ENCODE measurements at places on chromosomes 7 and 10. TPM values are rescaled to one million over a fixed set of nuclear protein-coding genes. Genes with fewer than 3 reads are reported as not detected.

GRCh38 chr7:112873831-112874553 is 83.8 kb upstream of the TMEM168 start:
- H3K4me3 ChIP-seq: no peak overlapping the region
- DNase-seq: no peak
- no peaks in the 10 kb centered on the region for H3K27me3 ChIP-seq
- H3K27ac ChIP-seq: no peak overlapping the region
- H3K4me1 ChIP-seq: no peaks in the 10 kb centered on the region
- H3K36me3 ChIP-seq: no peaks in the 10 kb centered on the region

GRCh38 chr10:66811211-66811610 is 114.6 kb upstream of the LRRTM3 start:
- no peak for DNase-seq
- H3K27me3 ChIP-seq: no peaks in the 10 kb centered on the region
- no peak overlapping the region for H3K4me3 ChIP-seq
- H3K27ac ChIP-seq: no peak overlapping the region
- H3K36me3 ChIP-seq: no peaks in the 10 kb centered on the region
- H3K4me1 ChIP-seq: no peaks in the 10 kb centered on the region

- peak; percentile 84 for DNase-seq
- no peaks in the 10 kb centered on the region for H3K36me3 ChIP-seq
- no peaks in the 10 kb centered on the region for H3K27me3 ChIP-seq
- H3K4me1 ChIP-seq: peaks cover 20% of the 10 kb centered on the region
- H3K4me3 ChIP-seq: no peak overlapping the region
Measured at GRCh38 chr10:101041252-101041761, 10.3 kb downstream of the SFXN3 start.

- peaks cover 13% of the 10 kb centered on the region for H3K4me1 ChIP-seq
- H3K4me3 ChIP-seq: no peak overlapping the region
Measured at GRCh38 chr7:44072364-44073231, 7.2 kb upstream of the PGAM2 start.

DNA sequence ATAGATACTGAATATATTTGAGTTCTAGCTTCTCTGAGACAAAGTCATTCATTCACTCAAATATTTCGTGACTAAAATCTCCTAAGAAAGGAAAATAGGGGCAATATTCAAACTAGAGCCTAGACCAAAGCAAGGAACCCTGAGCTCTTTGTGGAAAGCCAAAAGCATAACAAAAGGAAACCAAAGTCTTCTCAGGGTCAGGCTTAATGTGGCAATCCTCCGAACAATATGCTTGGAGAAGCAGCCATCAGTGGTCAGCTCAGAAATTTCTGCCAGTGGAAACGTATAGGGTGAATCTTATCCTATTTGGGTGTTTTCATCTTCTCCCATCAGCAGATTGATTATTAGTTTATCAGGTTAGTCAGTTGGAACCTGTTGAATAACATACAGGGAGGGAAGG is 151.3 kb upstream of the SLC13A1 start:
- no peaks in the 10 kb centered on the region for H3K36me3 ChIP-seq
- H3K27ac ChIP-seq: no peak overlapping the region
- no peaks in the 10 kb centered on the region for H3K27me3 ChIP-seq
- no peak for DNase-seq

GRCh38 chr10:8056871-8057331 is 2.4 kb downstream of the GATA3 start:
- H3K4me1 ChIP-seq: peaks cover 39% of the 10 kb centered on the region
- no peak for DNase-seq
- no peaks in the 10 kb centered on the region for H3K36me3 ChIP-seq

- H3K27me3 ChIP-seq: no peaks in the 10 kb centered on the region
- H3K4me1 ChIP-seq: no peaks in the 10 kb centered on the region
- no peak overlapping the region for H3K27ac ChIP-seq
- H3K4me3 ChIP-seq: no peak overlapping the region
- H3K36me3 ChIP-seq: no peaks in the 10 kb centered on the region
Measured at GRCh38 chr10:118812393-118812740, 57.6 kb upstream of the CACUL1 start.

DNA sequence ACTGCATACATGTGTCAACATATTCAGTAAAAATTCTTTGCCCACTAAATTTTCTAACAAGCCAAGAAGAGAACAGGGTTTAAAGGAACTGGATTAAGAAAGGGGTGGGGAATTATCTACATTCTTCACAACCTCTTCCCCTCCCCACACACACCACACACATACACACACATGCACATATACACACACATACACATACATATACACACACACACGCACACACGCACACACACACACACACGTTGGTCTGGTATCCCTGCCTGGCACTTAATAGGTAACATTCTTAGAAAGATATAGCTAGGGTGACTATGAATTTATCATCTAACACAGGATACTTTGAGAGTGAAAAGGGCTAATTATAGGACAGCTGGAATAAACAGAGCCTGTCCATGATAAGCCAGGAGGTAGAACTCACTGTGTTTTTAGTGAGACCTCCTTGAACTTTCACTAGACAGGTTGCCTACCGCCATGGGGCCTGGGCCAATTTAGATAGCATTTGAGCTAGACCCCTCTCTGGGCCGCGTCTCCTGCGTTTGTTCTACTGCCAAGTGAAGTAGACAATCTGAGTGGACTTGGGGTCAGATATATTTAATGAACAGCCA is 33.1 kb upstream of the EPC1 start:
- peaks cover 14% of the 10 kb centered on the region for H3K4me1 ChIP-seq
- H3K27ac ChIP-seq: peak overlapping the region; percentile 93
- no peaks in the 10 kb centered on the region for H3K27me3 ChIP-seq
- DNase-seq: no peak

GRCh38 chr10:93962973-93963372 is 30.8 kb upstream of the PLCE1 start:
- H3K27me3 ChIP-seq: no peaks in the 10 kb centered on the region
- H3K36me3 ChIP-seq: no peaks in the 10 kb centered on the region
- H3K27ac ChIP-seq: no peak overlapping the region
- no peak for DNase-seq
- H3K4me3 ChIP-seq: no peak overlapping the region

DNA sequence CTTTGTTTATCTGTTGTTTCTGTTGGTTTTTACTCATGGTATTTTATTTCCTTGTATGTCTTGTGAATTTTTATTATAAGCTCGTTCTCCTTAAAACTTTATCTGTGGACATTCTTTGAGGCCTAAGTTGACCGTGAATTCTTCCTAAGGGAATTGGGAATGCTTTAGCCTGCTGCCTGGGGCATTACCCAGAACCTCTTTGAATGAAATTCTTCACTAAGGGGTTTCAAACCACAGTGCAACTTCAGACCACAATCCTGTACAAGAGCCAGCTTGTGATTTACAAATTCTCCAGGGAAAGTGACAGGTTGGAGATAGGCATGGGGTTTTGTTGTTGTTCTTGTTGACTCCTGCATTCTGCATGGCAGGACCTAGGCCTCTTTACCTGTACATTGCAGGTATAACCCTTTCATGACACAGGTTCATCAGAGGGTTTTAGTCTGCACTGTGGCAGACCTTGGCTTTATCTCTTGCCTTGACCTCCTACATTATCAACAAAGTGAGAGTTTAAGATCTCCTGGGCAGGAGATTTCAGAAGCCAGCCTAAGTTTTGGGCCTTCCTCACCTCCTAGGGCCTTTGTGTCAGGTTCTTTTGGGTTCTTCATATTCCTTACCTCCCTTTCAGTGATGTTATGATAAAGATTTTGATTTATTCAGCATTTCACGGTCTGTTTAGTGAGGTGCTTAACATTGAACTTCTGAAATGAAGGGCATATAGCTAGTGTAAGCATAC is 70.2 kb downstream of the ABCC2 start:
- no peaks in the 10 kb centered on the region for H3K4me1 ChIP-seq
- no peaks in the 10 kb centered on the region for H3K27me3 ChIP-seq
- no peak overlapping the region for H3K27ac ChIP-seq
- H3K36me3 ChIP-seq: no peaks in the 10 kb centered on the region
- H3K4me3 ChIP-seq: no peak overlapping the region
- no peak for DNase-seq

GRCh38 chr10:44571701-44572100 is 186.8 kb upstream of the CXCL12 start:
- no peaks in the 10 kb centered on the region for H3K4me1 ChIP-seq
- H3K4me3 ChIP-seq: no peak overlapping the region
- no peaks in the 10 kb centered on the region for H3K27me3 ChIP-seq
- no peak for DNase-seq
- H3K27ac ChIP-seq: no peak overlapping the region

DNA sequence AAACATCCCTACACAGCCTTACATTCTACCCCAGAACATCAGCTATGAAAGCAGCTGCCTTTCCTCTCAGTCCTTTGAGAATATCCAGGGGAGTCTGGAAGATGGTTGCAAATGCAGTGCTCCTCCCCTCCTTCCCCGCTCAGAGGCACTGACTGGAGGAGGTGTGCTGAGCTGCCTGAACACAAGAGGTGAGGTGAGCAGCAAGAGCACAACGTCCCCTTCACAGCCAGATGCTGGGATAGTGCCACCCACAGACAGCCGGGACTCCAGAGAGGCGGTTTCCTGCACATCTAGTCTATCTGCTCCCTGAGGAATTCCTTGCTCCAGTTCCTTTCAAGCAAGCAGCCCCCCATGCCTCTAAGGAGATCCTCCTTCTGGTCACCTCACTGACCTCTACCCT is 74.2 kb downstream of the EZH2 start:
- H3K36me3 ChIP-seq: no peaks in the 10 kb centered on the region
- no peaks in the 10 kb centered on the region for H3K4me1 ChIP-seq
- no peaks in the 10 kb centered on the region for H3K27me3 ChIP-seq
- DNase-seq: no peak
- H3K4me3 ChIP-seq: no peak overlapping the region

- no peaks in the 10 kb centered on the region for H3K36me3 ChIP-seq
- DNase-seq: no peak
- H3K27me3 ChIP-seq: no peaks in the 10 kb centered on the region
- peak overlapping the region; percentile 75 for H3K27ac ChIP-seq
Measured at GRCh38 chr10:44382131-44382858, 2.6 kb downstream of the CXCL12 start.

DNA sequence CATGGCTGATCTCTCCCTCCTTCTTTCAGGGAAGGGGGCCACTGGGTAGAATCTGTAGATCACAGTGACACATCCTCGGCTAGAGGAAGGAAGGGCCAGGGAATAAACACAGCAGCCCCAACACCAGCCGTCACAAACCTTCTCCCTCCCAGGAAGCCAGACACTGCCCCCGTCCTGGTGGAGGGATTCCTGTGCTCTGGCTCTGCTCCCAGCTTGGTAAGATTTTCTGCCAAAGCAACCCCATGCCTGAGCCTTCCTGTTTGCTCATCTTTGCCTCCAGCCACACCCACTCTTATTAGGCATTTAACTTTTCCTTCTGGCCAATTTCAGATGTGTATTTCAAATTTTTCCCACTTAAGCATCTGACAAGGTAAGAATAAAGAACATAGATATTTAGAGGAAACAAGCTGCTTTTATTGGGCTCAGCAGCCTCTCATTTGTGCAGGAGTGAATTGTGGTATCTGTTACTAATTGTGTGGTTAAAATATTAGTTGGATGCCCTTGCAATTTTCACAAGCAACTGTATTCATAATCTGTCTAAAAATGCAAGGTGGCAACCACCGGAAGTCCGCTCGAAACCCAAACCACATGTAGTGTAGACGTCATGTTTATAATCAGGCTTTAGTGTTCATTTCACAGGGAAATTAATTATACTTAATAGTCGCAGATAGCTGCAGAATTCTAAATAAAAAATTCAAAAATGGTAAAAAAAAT is 13.2 kb upstream of the NPS start:
- H3K27me3 ChIP-seq: no peaks in the 10 kb centered on the region
- no peak for DNase-seq
- no peak overlapping the region for H3K27ac ChIP-seq
- H3K4me1 ChIP-seq: no peaks in the 10 kb centered on the region

- no peak overlapping the region for H3K4me3 ChIP-seq
- no peak overlapping the region for H3K27ac ChIP-seq
- DNase-seq: no peak
- H3K27me3 ChIP-seq: no peaks in the 10 kb centered on the region
Measured at GRCh38 chr7:36393826-36394225, 4.2 kb downstream of the ANLN start.

DNA sequence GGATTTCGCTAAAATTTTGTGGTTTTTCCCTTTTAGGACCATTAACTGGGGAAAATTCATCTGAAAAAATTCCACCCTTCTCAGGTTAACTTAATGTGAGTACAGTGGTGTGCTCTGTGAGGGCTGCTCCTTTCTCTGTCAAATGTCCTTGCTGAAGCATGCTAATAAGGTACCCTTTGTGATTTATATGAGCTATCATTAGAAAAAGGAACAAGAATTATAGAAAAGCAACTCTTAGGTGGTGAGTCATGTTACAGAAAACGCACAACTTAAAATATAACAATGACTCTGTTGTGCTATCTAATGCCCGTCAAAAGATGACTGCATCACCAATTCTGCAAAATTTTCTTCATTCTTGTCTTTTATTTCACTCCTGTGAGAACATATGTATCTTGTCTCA is 162.0 kb upstream of the MAGI2 start:
- H3K27me3 ChIP-seq: no peaks in the 10 kb centered on the region
- no peak overlapping the region for H3K4me3 ChIP-seq
- no peaks in the 10 kb centered on the region for H3K4me1 ChIP-seq
- no peak for DNase-seq

- no peak overlapping the region for H3K27ac ChIP-seq
- H3K4me3 ChIP-seq: no peak overlapping the region
- no peaks in the 10 kb centered on the region for H3K36me3 ChIP-seq
- no peaks in the 10 kb centered on the region for H3K27me3 ChIP-seq
- H3K4me1 ChIP-seq: no peaks in the 10 kb centered on the region
Measured at GRCh38 chr10:13899941-13900340, 313.2 kb downstream of the PRPF18 start.

DNA sequence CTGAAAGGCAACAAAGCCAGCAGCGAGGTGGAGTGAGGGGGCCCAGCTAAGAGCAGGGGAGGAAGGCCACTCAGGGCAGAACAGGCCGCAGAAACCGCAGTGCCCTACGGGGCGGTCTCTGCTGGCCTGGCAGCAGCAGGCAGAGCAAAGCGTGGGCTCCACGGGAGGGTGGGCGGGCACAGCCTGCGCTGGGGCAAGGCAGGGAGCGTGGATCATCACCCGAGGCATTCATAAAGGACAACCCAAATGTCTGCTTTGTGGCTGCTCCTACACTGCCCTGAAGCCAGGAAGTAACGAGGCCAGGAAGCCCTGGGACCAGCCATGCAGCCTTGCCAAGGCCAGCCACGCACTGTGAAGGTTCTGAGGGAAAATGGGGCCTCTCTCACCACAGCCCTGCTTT is 127.5 kb downstream of the MAD1L1 start:
- H3K4me3 ChIP-seq: no peak overlapping the region
- no peak overlapping the region for H3K27ac ChIP-seq
- no peaks in the 10 kb centered on the region for H3K36me3 ChIP-seq
- no peaks in the 10 kb centered on the region for H3K4me1 ChIP-seq
- H3K27me3 ChIP-seq: no peaks in the 10 kb centered on the region
- DNase-seq: no peak

- no peak overlapping the region for H3K4me3 ChIP-seq
- no peaks in the 10 kb centered on the region for H3K27me3 ChIP-seq
- no peak for DNase-seq
- no peak overlapping the region for H3K27ac ChIP-seq
Measured at GRCh38 chr7:107233981-107234380, 65.2 kb downstream of the HBP1 start.

Gene SLC26A3
- not detected for total RNA-seq

Gene CPED1
- total RNA-seq: 5.3 TPM

Gene SEMA3E
- total RNA-seq: 20.5 TPM

All from body of pancreas (tissue), 4 donors.